ENCODE measurements at places on chromosomes 12 and 14.

DNA sequence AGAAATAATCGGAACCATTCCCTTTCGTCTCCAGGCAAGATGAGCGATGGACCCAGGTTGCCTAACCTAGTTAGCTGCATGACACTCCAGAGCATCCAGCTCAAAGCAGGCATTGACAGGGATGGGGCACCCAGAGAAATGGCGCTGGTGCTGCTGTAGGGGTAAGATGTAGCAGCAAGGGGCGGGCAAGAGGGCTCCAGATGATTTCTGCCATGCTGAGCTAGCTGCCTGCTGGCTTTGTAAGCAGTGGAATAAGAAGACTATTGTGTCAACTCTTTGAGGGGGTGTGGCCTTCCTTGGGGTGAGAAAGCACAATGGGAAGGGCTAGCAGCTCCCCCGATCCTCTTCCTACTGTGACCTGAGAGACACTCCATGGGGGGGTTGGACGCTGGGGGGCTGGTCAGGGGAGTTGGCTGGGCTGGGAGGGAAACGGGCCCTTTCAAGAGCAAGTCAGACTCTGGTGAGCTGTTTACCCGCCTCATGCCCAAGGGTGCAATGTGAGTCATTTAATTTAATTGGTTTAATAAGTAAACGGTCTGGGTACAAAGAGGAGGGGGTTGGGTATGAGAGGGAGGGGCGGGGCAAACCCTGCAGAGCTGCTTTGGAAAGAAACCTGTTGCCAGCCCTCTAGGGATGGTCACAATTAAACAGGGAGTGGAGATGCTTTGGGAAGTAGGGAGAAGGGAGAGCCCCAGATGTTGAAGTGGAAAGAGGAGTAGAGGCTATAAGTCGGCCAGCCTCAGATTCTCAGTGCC, 50.5 kb downstream of the B4GALNT3 start:
- DNase-seq: no peak

DNA sequence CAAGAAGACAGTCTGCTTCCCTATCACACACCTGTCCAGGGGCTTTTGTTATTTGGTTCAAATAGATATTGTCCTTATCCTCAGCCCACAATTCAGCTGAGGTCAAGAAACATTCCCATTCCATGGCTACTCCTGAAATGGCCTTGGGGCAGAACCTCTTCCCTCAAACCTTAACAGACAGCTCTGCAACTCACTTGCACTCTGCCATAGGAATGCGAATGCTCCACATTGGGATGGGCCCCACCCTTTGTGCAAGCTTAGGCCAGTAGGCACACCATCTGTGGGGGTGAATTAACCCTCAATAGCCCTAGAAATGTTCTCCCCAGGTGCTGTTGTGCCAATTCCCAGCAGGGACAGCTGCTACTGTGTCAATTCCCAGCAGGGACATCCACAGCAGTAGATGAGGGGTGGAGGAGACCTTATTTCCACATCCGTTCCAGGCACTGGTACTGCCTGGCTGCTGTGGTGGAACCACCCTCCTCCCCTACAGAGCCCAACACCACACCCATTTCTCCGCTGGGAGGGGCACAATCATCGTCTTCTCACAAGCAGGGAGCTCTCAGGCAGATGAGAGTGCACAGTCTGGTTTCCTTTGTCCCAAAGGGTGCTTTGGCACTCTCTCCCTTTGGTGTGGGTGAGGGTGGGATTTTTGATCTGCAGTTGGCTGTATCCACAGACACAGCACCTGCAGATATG, 42.3 kb upstream of the GLIPR1 start:
- no peak for DNase-seq

- DNase-seq: no peak
Measured at GRCh38 chr14:55813630-55814029, 233.6 kb downstream of the KTN1 start.

DNA sequence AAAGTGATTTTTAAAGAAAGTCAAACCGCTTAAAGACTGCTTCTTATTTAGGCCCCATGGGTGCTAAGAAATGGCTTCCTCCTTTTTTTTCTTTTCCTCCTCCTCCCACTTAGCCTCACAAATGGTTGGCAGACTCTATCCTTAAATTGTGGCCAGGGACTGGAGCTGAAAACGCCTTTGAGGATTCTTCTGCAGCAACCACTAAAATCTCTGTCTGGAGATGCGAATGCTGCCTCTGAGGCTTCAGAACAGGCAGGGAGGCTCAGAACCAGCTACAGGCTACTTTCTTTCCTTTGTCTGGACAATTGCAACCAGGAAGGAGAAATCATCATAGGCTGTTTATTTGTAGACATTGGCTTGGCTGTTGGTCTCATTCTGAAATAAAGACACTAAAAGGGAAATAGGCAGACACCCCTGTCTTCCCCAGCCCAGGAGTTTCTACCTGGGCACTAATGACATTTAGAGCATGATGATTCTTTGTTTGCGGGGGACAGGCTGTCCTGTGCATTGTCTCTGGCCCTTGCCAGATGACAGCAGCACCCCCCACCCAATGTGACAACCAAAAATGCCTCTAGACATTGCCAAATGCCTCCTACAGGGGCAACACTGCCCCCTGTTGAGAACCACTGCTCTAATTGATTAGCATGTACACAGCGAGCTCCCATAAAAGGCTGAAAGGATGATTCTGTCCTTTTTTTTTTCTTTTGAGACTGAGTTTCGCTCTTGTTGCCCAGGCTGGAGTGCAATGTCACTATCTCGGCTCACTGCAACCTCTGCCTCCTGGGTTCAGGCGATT, 50.3 kb downstream of the MAP1LC3B2 start:
- DNase-seq: no peak

- no peak for DNase-seq
Measured at GRCh38 chr12:92275443-92276154, 130.0 kb upstream of the BTG1 start.

DNA sequence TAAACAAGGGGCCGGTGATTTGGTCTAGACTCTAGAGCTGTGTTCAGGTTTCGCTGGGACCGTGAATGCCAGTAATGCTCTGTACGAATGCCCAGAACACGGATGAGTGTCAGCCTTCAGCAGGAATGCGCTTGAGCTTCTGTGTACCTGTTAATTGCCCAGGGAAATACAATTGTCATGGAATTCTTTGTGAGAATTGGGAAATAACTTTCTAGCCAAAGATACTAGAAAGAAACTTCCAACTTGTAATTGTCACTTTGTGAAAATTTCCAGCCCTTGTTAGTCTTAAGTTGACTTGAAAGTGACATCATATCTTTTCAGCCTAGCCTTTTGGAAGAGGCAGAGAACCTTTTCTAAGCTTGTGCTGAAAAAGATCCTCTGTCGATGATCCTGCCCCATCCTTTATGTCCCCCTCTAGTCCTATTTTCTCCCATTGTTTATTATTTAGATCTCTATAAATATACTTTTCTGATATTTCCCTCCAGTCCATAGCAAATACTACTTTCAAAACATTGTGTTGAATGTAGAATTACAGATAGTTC, 2.7 kb downstream of the CHST11 start:
- DNase-seq: no peak

GRCh38 chr14:79581912-79582576, 629.3 kb downstream of the DIO2 start:
- DNase-seq: no peak

- DNase-seq: no peak
Measured at GRCh38 chr14:76924371-76925096, 98.3 kb downstream of the LRRC74A start.

DNA sequence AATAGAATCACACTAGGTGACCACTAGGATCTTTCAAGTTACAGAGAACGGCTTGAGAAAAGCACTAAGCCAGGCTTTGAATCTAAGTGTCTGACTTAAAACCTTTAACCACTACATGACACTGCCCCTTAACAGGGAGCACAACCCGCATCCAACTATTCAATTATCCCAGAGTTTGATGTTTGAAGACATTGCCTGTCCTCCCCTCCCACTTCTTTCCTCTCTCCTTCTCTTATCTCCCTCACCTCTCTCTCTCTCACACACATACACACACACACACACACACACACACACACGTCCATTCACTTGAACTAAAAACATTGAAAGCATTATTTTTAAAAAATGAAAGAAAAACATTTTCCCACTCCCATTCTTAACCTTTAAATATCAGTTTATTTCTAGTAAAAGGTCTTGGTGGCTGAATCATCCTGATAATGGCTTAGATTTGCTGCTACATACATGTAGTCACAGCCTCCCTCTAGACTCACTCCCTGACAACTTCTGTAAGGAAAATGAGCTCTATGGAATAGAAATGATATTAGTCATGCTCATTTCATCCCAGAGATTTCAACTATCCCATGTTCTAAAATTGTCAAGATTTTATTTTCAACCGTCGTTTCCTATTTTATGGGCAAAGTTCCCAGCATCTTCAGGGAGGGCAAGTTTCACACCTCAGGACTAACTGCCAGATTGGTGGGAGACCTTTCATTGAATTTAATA, 53.5 kb upstream of the RAP1B start:
- DNase-seq: peak; percentile 71

GRCh38 chr12:89401433-89402058, 49.2 kb upstream of the DUSP6 start:
- DNase-seq: no peak

GRCh38 chr12:68638171-68638570, 27.5 kb downstream of the RAP1B start:
- no peak for DNase-seq

DNA sequence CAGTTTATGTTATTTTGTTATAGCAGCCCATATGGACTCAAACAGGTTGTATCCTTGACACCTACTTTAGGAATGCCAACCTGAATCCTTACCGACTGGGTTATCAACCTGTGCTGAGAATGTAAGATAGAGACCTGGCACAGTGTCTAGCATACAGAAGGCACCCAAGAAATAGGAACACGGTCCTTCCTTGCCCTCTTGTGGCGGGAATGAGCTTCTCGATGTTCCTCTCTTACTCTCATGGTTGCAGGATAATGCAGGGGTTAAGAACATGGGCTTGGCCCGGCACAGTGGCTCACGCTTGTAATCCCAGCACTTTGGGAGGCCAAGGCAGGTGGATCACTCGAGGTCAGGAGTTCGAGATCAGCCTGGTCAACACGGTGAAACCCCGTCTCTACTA, 6.5 kb downstream of the C12orf43 start:
- DNase-seq: no peak

DNA sequence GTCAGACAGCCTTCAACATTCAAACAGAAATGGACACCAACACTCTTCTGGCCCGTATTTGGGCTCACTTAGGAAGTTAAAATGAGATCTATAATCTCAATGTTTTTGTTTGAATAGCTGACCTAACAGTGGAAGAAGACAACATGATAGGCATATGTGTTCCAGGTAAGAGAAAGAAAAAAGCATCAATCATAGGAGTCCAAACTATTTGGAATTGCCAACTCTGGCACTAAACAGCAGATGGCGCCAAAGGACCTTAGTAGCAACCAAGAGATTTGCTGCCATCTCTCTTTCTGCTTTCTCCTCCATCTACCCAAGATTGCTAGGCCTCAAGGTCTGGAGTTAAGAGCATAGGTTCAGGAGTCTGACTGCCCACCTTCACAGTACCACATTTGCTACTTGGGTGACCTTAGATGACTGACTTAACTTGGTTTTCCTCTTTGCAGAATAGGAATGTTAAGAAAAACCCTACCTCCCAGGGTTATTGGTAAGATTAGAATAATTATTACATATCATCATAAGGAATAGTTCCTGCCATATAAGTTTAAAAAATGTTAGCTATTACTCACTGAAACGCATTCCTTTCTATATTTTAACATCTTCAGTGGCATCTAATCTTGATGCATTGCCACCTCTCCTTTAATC, 30.2 kb downstream of the PEX5 start:
- no peak for DNase-seq

- no peak for DNase-seq
Measured at GRCh38 chr12:26298785-26299621, 103.6 kb downstream of the SSPN start.

- DNase-seq: no peak
Measured at GRCh38 chr14:44873536-44873935, 88.2 kb downstream of the KLHL28 start.

DNA sequence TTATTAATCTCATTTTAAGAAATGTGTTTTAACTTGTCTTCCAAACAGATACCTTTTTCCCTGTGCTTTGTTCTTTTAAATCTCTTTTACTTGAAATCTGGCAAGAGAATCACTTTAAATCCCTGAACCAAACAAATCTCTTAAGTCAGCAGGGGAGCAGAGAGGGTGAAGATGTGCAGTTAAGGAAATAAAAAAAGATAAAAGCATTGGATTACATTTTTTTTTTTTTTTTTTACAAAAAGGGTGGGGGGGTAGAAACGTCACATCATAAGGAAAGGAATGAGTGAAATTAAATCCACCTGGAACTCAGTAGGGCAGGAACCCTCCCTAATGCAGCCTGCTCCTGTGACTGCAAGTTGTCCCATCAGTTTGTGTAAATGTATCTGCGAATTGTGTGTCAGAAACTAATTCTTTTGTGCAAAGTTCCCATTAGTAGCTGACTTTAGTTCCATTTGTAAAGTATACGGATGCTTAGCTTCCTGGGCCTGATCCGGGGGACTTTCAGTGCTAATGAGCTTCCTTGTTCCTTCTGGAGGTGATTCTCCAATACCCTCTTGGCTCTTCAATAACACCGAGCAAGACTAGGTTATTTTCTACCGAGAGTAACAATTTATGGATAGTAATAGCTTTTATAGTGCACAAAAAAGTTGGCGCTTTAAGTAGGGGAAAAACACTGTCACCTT, 1.5 kb downstream of the TTC6 start:
- no peak for DNase-seq

DNA sequence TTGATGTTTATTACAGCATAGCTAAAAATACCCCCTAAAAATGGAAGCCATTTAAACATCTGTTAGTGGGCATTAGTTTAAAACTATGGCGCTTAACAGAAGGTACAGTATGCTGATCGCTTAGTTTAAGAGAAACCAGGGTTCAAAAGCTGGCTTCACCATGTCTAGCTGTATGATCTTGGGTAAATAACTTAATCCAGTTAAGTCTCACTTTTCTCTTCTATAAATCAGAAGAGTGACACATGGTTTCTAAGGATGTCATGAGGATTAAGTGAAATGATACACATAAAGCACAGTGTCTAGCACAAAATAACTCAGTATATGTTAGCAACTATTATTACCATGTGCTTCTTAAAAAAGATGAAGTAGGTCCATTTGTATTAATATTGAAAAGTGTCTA, 38.7 kb downstream of the STK38L start:
- DNase-seq: no peak

- no peak for DNase-seq
Measured at GRCh38 chr14:99158150-99158549, 113.8 kb downstream of the BCL11B start.

DNA sequence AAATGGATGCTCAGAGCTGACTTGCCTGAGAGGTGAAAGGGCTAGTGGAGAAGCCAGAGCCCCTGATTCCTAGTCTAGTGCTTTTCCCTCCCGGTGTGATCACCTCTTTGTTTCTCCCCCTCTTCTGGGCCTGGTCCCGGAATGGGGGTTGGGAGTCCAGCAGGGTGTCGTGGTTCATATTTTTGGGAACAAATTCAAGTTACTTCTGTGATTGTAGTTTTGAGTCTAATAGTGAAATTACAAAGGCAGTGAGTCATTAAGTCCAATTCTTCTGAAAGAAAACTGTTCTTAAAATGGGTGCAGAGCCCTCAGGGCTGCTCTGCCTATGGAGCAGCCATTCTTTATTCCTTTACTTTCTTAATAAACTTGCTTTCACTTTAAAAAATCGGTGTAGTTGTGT, 7.6 kb downstream of the SUSD6 start:
- no peak for DNase-seq

- DNase-seq: no peak
Measured at GRCh38 chr12:56411781-56412639, 37.2 kb downstream of the TIMELESS start.
